ENCODE measurements at places on chromosomes 3 and 15.

GRCh38 chr15:83610901-83611685 lies 42.8 kb upstream of the ADAMTSL3 start:
- DNase-seq: no peak

- DNase-seq: no peak
Measured at GRCh38 chr3:126473292-126474168, 2.2 kb downstream of the ZXDC start.

GRCh38 chr15:94135486-94136147 lies 95.7 kb upstream of the MCTP2 start:
- no peak for DNase-seq

DNA sequence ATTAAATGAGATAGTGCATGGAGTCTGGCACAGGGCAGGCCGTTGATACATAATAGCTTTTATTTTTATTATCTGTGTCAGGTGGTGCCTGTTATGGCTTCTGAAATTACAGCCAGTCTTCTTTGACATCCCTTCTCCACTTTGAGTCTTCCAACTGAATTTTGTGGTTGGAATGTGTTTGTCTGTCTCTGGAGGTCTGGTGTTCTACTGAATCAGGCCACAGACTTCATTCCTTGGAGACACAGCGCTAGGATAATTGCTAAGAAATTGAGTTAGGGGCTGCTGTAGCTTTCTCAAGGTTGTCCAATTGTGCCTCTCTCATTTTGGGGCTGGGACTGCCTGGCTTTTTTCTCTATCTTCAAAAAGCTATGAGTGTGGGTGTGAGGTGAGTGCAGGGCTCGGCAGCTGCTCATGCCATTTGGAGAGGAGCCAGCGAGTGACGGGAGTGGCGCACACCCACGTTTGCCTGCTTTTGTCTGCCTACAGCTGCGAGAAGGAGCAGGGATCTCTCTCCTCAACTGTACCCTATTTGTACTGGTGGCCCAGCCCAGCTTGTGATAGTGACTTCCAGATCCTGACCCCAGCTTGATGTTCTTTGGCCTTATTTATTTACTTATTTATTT lies 49.8 kb upstream of the SYN2 start:
- no peak for DNase-seq

GRCh38 chr3:45906681-45907407 lies 20.5 kb downstream of the CCR9 start:
- no peak for DNase-seq

DNA sequence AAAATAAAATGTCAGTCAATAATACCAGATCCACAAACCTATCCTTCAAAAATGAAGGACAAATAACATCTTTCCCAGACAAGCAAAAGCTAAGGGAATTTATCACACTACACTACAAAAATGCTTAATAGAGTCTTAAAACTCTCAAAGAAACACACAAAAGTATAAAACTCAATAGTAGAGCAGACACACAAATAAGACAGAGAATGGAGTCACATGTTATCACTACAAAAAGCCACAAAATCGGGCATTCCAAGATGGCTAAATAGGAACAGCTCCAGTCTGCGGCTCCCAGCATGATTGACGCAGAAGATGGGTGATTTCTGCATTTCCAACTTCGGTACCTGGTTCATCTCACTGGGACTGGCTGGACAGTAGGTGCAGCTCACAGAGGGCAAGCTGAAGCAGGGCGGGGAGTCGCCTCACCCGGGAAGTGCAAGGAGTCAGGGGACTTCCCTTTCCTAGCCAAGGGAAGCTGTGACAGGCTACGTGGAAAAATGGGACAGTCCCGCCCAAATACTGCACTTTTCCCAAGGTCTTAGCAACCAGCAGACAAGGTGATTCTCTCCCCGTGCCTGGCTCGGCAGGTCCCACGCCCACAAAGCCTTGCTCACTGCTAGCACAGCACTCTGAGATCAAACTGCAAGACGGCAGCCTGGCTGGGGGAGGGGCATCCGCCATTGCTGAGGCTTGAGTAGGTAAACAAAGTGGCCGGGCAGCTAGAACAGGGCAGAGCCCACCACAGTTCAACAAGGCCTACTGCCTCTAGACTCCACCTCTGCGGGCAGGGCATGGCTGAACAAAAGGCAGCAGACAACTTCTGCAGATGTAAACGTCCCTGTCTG lies 46.3 kb downstream of the SENP7 start:
- no peak for DNase-seq

DNA sequence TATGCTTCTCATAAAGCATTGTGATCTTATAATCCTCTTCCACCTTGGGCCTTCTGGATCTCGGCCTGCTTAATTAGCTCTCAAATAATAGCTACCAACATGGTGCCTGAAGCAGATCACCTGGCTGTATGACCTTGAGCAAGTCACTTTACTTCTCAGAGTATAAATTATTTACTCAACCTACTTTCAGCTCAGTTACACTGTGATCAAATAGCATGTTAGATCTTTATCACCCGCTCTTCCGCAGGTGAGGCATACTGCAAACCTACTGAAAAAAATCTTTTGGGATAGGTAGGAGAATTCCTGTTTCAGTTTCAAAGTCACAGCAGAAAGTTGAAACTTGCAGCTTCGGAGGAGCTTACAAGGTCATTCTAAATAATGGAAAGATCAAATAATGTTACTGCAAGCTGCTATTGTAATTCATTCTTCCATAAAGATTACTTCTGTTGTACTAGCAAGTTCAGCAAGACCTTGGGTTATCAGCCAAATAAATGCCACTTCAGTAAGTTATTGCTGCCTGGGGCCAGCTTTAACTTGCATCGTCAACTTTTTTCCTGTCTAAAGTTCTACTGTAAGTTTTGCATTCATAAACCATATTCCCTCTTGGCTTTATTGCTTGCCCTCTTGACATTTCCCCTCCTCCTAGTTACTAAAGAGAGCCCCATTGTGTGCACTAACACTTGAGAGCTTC lies 268.4 kb upstream of the ATP11B start:
- no peak for DNase-seq

- DNase-seq: no peak
Measured at GRCh38 chr3:123379041-123379830, 69.7 kb downstream of the ADCY5 start.

DNA sequence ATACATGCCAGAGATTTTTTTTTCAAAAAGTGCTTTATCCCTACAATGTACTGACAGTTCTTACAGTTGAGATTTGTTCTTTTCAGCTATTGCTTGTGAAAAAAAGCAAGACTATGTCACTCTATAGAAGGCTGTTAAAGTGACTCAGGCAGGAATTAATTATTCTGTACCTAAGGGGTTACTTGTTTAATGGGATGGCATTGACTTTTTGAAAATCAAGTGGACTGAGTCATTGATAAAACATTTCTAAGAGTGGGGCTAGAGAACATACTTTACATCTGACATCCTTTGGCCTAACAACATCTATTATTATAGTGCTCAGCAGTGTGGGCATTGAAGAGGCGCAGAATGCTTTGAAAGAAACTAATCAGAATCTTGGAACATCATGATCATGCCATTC lies 34.3 kb downstream of the INTS14 start:
- no peak for DNase-seq

DNA sequence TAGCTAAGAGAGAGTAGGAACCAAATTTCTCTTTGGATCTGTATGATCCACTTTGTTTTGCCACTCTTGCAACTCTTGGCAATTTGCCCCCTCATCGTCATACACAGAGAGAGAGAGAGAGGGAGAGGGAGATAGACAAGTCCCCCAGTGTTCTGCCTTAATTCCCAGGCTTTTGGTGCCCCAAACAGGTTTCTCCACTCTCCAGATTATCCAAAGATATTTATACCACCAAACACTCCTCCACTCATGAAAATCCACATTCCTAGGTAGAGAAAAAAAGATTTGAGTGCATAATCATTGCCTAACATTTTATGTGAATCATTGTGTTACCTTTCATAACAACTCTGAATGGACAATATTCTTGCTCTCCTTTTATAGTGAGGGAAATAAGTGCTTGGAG lies 15.3 kb downstream of the ACP3 start:
- DNase-seq: no peak

DNA sequence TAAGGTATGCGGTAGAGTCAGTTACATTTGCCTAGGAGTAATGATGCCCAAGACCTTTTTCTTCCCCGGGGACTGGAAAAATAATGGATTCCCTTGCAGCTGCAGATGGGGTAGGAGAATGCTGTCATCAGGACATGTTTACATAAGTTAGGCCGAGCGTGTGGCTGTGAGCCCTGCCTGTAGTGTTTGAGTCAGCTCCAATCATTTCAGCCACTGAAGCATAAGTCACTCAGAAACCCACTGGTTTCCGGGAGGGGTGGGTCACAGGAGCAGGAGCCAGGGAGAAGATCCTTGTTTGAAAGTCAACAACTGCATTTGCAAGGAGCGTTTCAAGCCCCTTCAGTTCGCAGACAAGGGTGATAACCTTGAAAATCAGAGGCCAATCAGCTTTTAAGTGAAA lies 562.3 kb downstream of the MCTP2 start:
- DNase-seq: no peak

DNA sequence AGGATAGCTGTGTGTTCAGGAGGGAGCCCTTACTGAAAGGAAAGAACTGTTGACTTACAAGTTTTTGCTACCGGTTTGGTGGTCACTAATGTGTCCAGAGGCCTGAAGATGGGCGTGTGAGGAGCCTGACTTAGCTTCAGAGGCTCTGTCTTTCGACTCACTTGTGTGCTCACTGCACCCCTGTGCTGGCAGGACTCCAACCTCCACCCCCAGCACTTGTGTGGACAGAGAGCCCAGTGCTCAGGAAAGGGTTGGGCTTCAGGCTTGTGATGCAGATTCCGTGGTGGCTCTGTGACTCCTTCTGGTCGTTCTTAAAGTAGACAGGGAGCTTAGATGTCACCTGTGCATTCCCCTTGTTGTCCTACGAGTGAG lies 100.9 kb downstream of the PGPEP1L start:
- no peak for DNase-seq

GRCh38 chr3:6878731-6879130 lies 17.8 kb downstream of the GRM7 start:
- DNase-seq: no peak

GRCh38 chr3:64188810-64189560 lies 36.3 kb downstream of the PRICKLE2 start:
- no peak for DNase-seq

- DNase-seq: no peak
Measured at GRCh38 chr15:90884719-90885431, 571 bp downstream of the FES start.

DNA sequence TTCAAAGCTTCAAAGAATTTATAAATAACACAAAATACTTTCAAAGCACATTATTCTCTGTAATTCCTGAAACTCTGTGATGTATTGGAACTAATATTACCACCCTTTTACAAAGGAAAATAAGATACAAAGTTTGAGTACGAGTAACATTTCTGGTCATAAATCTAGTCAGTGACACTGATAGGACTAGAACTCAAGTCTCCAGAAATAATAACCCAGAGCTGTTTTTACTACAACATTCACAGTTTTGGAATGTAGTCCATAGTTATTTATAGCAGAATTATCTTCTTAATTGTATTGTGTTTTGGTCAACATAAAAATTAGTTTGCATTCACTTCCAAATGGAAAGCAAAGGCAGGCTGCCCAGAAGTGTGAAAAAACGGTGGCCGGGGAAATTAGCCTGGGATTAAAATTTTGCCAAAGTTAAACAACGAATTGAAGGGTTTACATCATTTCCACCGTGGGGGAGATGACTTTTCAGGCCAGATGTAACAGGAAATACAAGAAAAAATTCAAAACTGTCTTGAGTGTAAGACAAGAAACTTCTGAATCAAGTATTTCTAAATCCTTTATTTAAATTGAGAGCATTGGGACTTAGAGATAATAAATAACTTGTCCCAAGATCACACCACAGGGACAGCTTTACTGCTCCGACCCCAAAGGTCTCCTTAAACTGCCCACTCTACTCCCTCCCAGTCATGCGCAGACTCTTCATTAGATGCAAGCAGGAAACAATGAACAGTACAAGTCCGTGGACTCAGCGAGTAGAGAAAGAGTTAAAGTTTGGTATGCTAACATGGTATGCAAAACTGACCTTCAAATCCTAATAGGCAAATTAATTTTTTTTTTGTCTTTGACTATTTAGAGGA lies 74.3 kb upstream of the VGLL4 start:
- no peak for DNase-seq

DNA sequence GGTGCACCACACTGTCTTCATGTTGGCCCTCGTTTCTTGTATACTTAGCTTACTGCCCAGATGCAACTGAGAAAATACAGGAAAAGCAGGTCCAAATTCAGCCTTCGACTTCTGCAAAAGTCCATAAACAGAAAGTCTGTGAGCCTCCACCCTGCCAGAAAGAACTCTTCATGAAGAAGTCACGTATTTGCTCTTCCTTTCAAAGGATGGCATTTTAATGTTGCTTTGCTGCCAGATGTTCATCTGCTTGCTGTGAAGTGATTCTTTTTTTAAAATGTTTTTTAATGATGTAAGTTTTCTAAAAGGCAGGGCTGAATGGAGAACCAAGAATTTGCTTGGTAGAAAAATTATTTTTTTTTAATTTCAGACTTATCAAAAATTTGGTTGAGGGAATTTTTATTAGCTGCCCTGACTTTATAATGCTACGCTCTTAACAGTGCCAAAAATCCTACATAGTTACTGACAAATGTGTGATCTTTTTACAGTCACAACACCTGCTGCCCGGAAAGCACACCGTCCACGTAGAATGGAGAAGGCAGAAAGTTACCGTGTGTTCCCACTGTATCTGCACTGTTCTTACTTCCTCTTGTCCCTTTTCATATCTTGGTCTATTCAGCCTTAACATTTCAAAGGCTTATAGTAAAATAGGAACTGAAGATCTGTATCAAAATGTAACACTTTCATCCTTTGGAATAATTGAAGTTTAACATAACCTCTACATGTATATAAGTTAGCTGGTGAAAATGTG lies 136.3 kb downstream of the LRRC28 start:
- no peak for DNase-seq

GRCh38 chr15:91316126-91316525 lies 216.1 kb downstream of the SV2B start:
- DNase-seq: no peak

- DNase-seq: no peak
Measured at GRCh38 chr15:50458348-50459112, 34.3 kb downstream of the USP8 start.

DNA sequence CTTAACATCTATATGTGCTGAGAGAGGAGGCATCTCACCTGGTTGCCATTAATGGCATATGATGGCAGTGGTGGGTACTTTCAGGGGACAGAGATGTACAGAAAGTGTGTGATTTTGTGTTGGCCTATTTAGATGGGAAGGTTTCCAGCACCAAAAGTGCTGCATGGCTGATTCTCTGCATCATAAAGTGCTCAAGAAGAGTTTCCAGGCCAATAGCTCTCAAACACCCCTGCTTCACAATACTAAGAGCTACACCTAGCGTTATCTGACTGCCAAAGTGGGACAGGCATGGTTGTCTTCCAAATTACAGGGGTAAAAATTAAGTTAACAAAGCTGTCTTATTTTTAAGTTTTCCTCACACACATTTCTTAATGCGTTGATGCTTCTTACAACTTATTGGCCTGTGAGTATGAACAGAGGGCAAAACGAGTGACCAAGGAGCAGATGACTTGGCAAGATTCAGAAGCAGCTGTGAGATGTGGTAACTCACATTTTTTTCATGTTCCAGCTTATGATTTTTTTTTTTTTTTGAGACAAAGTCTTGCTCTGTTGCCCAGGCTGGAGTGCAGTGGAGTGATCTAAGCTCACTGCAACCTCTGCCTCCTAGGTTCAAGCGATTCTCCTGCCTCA lies 41.4 kb upstream of the VEPH1 start:
- DNase-seq: no peak

GRCh38 chr3:10463533-10464434 lies 41.6 kb downstream of the ATP2B2 start:
- DNase-seq: no peak

GRCh38 chr3:193872265-193872753 lies 263.6 kb upstream of the HES1 start:
- DNase-seq: peak; percentile 40
